ENCODE measurements at places on chromosomes 11 and 22.

- DNase-seq, result no peak
Observed at GRCh38 chr22:18931905-18932652, 4.0 kb downstream of the PRODH start.

- DNase-seq, result no peak
Observed at GRCh38 chr11:44398266-44399030, 88.5 kb upstream of the ALX4 start.

DNA sequence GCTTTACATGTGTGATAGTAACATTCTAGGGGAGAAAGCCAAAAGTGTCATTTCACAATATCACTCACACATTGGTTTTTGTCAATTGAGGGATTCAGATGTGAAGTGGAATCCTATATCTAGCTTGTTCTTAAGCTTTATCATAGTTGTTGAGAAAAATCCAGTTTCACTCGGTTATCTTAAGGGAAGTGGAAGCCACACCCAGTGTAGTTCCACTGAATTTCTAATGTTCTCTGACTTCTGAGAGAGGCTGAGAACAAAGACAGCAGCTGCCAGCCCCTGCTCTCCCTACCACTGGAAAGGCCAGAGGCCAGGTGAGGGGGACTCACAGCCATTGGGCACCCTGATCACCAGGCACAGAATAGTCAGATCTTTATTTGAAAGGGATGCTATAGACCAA lies 53.7 kb downstream of the THAP12 start:
- no peak for DNase-seq

- no peak for DNase-seq
Observed at GRCh38 chr11:106137061-106137460, 59.6 kb downstream of the AASDHPPT start.

GRCh38 chr22:42874010-42874409 lies 16.9 kb upstream of the ARFGAP3 start:
- DNase-seq, result no peak

- no peak for DNase-seq
Observed at GRCh38 chr22:37010174-37010573, 9.1 kb downstream of the TST start.

GRCh38 chr11:132405728-132406127 lies 1035.3 kb downstream of the NTM start:
- DNase-seq, result no peak

DNA sequence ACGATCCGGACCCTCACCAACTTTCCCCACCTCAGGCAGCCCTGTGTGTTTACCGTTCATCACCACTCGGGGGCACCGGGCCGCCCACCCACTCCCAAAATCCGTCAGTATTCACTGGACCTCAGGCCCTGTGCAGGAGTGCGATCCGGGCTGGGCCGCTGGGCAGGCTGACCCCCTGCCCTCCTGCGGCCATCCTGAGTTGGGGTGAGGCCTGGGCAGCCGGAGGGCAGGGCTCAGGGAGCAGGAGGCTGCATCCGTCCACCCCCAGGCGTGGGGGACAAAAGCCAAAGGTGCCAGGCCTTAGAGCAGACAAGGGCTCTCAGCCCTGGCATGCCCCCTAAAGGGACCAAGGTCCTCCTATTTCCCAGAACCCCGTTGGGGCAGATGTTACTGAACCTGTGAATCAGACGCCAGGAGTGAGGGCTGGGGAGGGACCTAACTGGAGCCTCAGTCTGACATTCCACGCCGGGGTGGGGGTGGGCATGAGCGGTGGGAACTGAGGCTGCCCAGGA lies 16.8 kb upstream of the TMEM191C start:
- DNase-seq, result no peak

- DNase-seq, result no peak
Observed at GRCh38 chr11:131940126-131940525, 569.7 kb downstream of the NTM start.

- DNase-seq, result no peak
Observed at GRCh38 chr11:44008698-44009097, 39.1 kb upstream of the ACCSL start.

- DNase-seq, result no peak
Observed at GRCh38 chr11:131609337-131609736, 238.9 kb downstream of the NTM start.

All from HuH-7 (cell line).